ENCODE measurements at places on chromosomes 3 and 15.

GRCh38 chr15:72174551-72175165 lies 22.9 kb downstream of the GRAMD2A start:
- H3K4me3 ChIP-seq = no peak overlapping the region
- peaks cover 32% of the 10 kb centered on the region for H3K4me1 ChIP-seq
- H3K36me3 ChIP-seq = no peaks in the 10 kb centered on the region
- DNase-seq = no peak
- H3K27ac ChIP-seq = peak overlapping the region; percentile 83

- peaks cover 20% of the 10 kb centered on the region for H3K4me1 ChIP-seq
- no peaks in the 10 kb centered on the region for H3K27me3 ChIP-seq
- H3K27ac ChIP-seq = peak overlapping the region; percentile 21
- no peak overlapping the region for H3K4me3 ChIP-seq
- no peaks in the 10 kb centered on the region for H3K36me3 ChIP-seq
- no peak for DNase-seq
These were observed 2.4 kb downstream of the TUSC2 start for GRCh38 chr3:50325497-50326181.

DNA sequence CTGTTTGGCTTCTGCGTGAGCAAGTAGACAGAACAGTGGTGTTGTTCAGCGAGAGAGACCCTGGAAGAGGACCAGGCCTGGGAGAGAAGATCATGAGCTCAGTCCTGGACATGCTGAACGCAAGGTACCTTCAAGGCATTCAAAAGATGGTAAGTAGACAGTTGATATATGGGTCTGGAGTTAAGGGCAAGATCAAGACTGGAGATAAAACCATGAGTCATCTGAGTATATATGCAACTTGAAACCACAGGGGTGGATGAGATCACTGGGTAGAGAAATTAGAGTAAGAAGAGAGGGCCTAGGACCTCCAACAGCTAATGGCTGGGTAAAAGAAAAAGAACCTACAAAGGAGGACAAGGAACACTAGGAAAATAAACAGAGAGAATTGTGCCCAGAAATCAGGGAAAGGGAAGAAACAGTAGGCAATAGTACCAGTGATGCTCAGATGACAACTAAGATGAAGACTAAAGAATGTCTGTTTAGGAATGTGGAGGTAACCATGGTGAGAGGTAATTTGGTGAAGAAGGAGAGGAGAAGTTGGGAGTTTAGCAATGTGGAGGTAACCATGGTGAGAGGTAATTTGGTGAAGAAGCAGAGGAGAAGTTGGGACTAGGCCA lies 343.2 kb upstream of the ADAMTS9 start:
- no peaks in the 10 kb centered on the region for H3K4me1 ChIP-seq
- H3K4me3 ChIP-seq = no peak overlapping the region
- H3K27me3 ChIP-seq = no peaks in the 10 kb centered on the region
- no peak overlapping the region for H3K27ac ChIP-seq
- DNase-seq = no peak

GRCh38 chr3:169548194-169548593 lies 115.3 kb downstream of the MECOM start:
- no peaks in the 10 kb centered on the region for H3K27me3 ChIP-seq
- no peak overlapping the region for H3K4me3 ChIP-seq
- H3K4me1 ChIP-seq = no peaks in the 10 kb centered on the region
- no peak for DNase-seq

DNA sequence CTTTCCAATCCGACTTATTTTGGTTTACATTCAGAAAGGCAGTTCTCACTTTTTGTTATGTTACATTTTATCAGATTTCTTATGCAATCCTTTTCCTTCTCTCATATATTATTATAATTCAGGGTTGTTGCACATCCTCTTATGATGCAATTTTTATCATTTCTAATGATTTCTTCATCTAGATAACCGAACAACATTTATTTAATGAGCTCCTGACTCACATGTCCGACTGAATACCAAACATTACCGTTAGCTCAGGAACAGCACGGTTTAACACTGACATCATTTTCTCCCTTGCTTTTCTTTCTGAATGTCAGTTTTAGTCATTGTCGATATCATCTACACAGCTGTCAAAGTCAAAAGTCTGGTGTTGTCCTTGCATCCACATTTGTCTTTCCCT lies 199.2 kb downstream of the BCHE start:
- H3K36me3 ChIP-seq = no peaks in the 10 kb centered on the region
- H3K4me1 ChIP-seq = no peaks in the 10 kb centered on the region
- no peak overlapping the region for H3K4me3 ChIP-seq
- no peaks in the 10 kb centered on the region for H3K27me3 ChIP-seq
- DNase-seq = no peak

- no peak for DNase-seq
- no peaks in the 10 kb centered on the region for H3K27me3 ChIP-seq
- H3K27ac ChIP-seq = no peak overlapping the region
- no peaks in the 10 kb centered on the region for H3K36me3 ChIP-seq
These were observed 12.1 kb downstream of the EPHB1 start for GRCh38 chr3:134807189-134807588.

GRCh38 chr3:10285272-10286132 lies 7.2 kb downstream of the GHRL start:
- H3K27me3 ChIP-seq = no peaks in the 10 kb centered on the region
- no peak overlapping the region for H3K4me3 ChIP-seq
- no peak overlapping the region for H3K27ac ChIP-seq
- no peaks in the 10 kb centered on the region for H3K36me3 ChIP-seq
- H3K4me1 ChIP-seq = no peaks in the 10 kb centered on the region

- H3K4me3 ChIP-seq = no peak overlapping the region
- H3K27ac ChIP-seq = no peak overlapping the region
- no peaks in the 10 kb centered on the region for H3K4me1 ChIP-seq
- no peaks in the 10 kb centered on the region for H3K36me3 ChIP-seq
- no peaks in the 10 kb centered on the region for H3K27me3 ChIP-seq
These were observed 65.8 kb upstream of the FLNB start for GRCh38 chr3:57942388-57942787.

GRCh38 chr15:77243135-77243534 lies 172.2 kb upstream of the TSPAN3 start:
- DNase-seq = no peak
- no peak overlapping the region for H3K27ac ChIP-seq
- no peaks in the 10 kb centered on the region for H3K27me3 ChIP-seq
- H3K4me1 ChIP-seq = no peaks in the 10 kb centered on the region

DNA sequence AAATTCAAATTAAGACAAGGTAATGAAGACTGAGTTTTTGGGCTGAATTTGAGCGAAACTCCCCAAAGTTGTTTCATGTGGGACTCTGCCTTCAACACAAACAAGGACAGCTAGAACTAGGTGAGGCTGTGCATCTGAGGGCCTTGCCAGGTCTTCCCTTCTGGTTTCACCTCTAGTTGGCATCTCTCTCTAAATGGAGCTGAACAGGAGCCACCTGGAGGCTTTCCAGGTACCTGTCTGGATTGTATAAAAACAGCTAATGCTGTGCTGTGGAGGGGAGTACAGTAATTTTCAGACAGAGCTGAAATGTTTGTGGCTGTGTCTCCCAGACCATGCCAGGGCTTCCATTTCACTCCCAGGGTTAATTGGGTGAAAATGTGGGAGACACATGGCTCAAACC lies 27.1 kb downstream of the TRIM71 start:
- H3K4me3 ChIP-seq = no peak overlapping the region
- no peaks in the 10 kb centered on the region for H3K4me1 ChIP-seq
- H3K27me3 ChIP-seq = no peaks in the 10 kb centered on the region
- no peak overlapping the region for H3K27ac ChIP-seq

- DNase-seq = no peak
- no peaks in the 10 kb centered on the region for H3K27me3 ChIP-seq
- H3K27ac ChIP-seq = no peak overlapping the region
- H3K36me3 ChIP-seq = no peaks in the 10 kb centered on the region
- no peaks in the 10 kb centered on the region for H3K4me1 ChIP-seq
These were observed 46.8 kb downstream of the GLB1 start for GRCh38 chr3:33050071-33050653.

DNA sequence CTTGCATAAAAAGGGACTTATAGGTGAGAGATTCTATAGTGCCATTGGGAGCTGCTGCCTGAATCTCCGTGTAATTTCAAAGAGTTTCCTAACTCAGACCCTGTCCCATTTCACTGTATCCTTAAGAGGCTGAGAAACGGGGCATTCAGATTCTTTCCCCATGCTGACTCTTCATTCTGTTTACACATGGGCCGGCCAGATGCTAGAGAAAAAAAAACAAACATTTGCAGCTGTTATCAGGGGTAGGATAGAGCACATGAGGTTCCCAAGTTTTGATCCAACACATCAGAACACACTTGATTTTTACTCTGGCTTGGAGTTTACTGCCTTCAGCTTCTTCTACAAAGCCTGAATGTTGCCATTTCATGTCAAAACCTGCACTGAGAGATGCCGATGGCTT lies 215.9 kb upstream of the TPRG1 start:
- no peaks in the 10 kb centered on the region for H3K4me1 ChIP-seq
- DNase-seq = no peak
- H3K27me3 ChIP-seq = no peaks in the 10 kb centered on the region
- no peak overlapping the region for H3K4me3 ChIP-seq
- peak overlapping the region; percentile 4 for H3K27ac ChIP-seq

GRCh38 chr15:61299075-61299763 lies 70.1 kb upstream of the RORA start:
- no peak overlapping the region for H3K4me3 ChIP-seq
- no peaks in the 10 kb centered on the region for H3K36me3 ChIP-seq
- H3K27ac ChIP-seq = no peak overlapping the region
- no peaks in the 10 kb centered on the region for H3K4me1 ChIP-seq

DNA sequence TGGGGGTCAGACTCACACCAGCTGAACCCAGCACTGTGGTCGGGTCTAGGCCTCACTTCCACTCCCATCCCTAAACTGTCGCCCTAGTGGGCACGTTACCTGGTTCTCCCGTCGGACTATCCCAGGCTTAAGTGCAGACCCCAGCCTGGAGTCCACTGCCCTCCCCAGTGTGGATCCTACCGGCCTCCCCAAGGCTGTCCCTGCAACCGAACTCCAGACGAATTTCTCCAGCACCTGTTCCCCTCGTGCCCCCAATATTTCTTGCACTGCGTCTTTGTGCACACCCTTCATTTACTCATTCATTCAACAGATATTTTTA lies 26.5 kb downstream of the SLC41A3 start:
- DNase-seq = no peak
- no peak overlapping the region for H3K27ac ChIP-seq
- no peaks in the 10 kb centered on the region for H3K36me3 ChIP-seq
- H3K4me3 ChIP-seq = no peak overlapping the region
- H3K27me3 ChIP-seq = no peaks in the 10 kb centered on the region
- no peaks in the 10 kb centered on the region for H3K4me1 ChIP-seq

DNA sequence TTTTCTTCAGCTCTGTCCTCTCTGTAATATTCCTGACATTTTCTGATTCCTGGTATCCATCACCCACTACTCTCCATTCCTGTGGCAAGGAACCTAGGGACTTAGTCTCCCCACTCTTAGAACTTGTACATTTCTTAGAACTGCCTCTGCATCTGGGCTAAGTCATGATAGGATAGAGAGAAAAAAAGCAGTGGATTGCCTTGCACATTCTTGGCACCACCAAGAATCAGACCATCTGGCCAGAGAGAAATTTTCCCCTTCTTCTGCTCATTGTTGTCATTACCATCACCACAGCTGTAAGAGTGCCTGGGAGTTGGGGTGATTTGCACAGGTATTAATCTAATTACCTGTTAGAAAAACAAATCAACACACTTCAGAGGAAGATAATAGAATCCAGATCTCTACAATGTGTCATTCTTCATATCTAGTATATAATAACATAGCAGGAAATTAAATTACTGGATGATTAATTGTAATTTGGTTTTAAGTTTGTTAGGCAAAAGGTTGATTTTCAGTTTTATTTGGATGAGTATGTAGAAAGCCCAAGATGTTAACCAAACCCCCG lies 264.8 kb upstream of the ZPLD1 start:
- DNase-seq = no peak
- no peaks in the 10 kb centered on the region for H3K27me3 ChIP-seq
- no peak overlapping the region for H3K4me3 ChIP-seq
- no peaks in the 10 kb centered on the region for H3K36me3 ChIP-seq
- no peaks in the 10 kb centered on the region for H3K4me1 ChIP-seq
- H3K27ac ChIP-seq = no peak overlapping the region

- H3K4me1 ChIP-seq = no peaks in the 10 kb centered on the region
- no peak for DNase-seq
- H3K4me3 ChIP-seq = no peak overlapping the region
- H3K36me3 ChIP-seq = no peaks in the 10 kb centered on the region
These were observed 28.3 kb downstream of the TAFA4 start for GRCh38 chr3:68904064-68904463.

GRCh38 chr15:75694241-75695182 lies 18.1 kb downstream of the CSPG4 start:
- peak overlapping the region; percentile 79 for H3K27ac ChIP-seq
- no peaks in the 10 kb centered on the region for H3K4me1 ChIP-seq
- no peaks in the 10 kb centered on the region for H3K27me3 ChIP-seq

- no peaks in the 10 kb centered on the region for H3K27me3 ChIP-seq
- H3K4me1 ChIP-seq = no peaks in the 10 kb centered on the region
- H3K4me3 ChIP-seq = no peak overlapping the region
- H3K27ac ChIP-seq = no peak overlapping the region
- DNase-seq = no peak
These were observed 9.6 kb downstream of the SMARCC1 start for GRCh38 chr3:47772047-47772446.

DNA sequence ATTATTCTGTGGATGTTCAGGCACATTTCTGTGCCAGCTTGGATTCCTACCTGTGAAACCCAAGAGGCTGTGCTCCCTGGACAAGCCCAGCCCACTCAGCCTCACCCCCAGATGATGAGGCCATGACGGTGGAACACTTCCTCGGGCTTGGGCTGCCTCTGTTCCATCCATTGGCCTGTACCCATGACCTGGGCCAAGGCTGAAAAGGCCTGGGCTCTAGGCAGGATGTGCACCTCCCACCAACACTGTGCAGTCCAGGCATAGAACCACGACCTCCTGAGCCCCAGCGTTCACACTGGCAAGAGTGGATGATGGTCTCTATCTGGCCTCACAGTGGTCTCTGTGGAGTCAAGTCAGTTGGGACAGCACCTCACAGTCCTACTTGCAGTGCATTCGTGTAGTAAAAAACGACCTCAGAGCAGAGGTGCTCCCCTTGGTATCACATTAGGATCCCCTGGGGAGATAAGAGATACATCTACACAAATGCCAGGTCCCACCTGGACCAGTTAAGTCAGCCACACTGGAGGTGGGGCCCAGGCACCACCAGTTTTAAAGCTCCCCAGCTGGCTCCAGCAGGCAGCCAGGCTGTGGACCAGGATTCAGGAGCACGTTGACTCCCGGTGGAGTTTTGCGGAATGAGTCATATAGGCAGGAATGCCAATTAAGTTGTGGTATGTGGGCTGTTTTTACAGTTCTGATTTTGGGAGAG lies 39.0 kb upstream of the IGF1R start:
- DNase-seq = peak; percentile 23
- H3K27ac ChIP-seq = no peak overlapping the region
- H3K4me3 ChIP-seq = no peak overlapping the region
- no peaks in the 10 kb centered on the region for H3K27me3 ChIP-seq
- no peaks in the 10 kb centered on the region for H3K4me1 ChIP-seq
